ENCODE measurements at places on chromosomes 1 and 21. TPM values are rescaled to one million over a fixed set of nuclear protein-coding genes. Genes with fewer than 3 reads are reported as not detected.

Gene CCDC185
- polyA plus RNA-seq = not detected

Gene LCE2B
- polyA plus RNA-seq = not detected

Gene CD53
- polyA plus RNA-seq = 393 TPM

Gene FCAMR
- polyA plus RNA-seq = 0.14 TPM

Gene OR2L8
- not detected for polyA plus RNA-seq

Gene HCRTR1
- not detected for polyA plus RNA-seq

Gene NBPF20
- polyA plus RNA-seq = 0.38 TPM

Gene MRAP
- not detected for polyA plus RNA-seq

Gene TMPRSS3
- polyA plus RNA-seq = 0.56 TPM

Gene TXNDC12
- polyA plus RNA-seq = 41.7 TPM

Gene SPRR2E
- not detected for polyA plus RNA-seq

Gene SYCP1
- not detected for polyA plus RNA-seq

Gene CLCNKB
- not detected for polyA plus RNA-seq

Gene THEM5
- polyA plus RNA-seq = not detected

Gene TBX19
- 1.0 TPM for polyA plus RNA-seq

Gene WNT9A
- not detected for polyA plus RNA-seq

Gene FCMR
- polyA plus RNA-seq = 97.9 TPM

Gene NCAM2
- not detected for polyA plus RNA-seq

Data from GM12878 (cell line).